ENCODE measurements at places on chromosomes 2 and 18.

GRCh38 chr2:229748950-229749349, 34.6 kb upstream of the DNER start:
- DNase-seq = no peak

GRCh38 chr18:76080430-76080829, 414.6 kb downstream of the ZNF516 start:
- no peak for DNase-seq

- no peak for DNase-seq
Observed at GRCh38 chr2:241505781-241506201, 2.6 kb downstream of the STK25 start.

DNA sequence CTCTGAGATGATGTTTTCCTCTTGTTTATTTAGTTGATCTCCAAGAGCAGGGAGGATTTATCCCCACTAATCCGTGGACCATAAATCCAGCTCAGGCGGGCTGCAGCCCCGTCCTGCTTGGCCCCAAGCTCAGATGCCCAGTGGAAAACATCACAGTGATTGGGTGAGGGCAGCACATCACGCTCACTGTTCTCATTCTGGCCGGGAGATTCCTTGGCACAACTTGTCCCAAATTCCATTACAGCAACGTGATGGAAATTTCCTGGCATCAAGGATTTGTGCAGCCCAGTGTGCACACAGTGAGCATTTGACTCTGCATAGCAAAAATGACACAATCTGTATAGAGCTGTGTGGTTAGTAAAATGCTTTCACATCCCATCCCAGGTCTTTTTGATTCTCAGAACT, 96.8 kb downstream of the VAPA start:
- peak; percentile 86 for DNase-seq

DNA sequence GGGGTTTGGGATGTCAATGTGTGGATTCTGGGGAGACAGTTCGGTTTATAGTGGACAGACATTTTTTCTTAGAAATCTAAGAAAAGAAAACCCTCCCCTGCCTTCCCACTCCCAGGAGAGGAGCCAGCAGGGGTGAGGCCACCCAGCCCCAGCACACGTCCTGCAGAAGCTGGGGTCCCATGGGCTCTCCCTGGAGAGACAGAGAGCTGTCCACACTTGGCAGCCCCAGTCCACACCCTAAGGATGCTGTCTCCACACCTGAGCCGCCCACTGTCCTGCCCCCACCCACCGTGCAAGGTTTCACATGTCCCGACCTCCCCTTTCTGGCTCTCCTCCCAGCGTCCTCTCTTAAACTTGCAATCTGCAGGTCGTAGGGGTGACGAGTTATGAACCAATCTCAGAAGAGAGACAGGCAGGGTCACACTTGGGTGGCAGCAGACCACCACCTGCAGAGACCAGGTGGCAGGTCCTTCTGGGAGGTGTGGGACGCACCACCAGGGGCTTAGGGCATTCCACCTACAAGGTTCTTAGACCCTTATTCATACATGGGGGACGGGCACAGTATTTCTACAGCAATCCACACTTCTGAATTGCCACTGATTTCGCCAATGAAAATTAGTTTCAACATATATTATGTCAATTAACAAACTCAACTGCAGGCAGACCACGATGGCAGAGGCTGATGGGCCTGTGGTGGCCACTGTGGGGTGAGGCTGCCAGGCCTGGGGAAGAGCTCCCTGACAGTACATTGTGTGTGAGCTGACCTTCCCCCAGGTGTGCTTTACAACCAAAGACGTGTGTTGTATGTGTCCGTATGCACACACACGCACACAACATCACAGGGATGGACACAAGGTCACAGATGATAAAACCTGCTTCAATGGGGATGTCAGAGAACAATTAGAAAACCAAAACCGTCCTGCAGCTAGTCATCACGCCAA, 158.5 kb downstream of the TPO start:
- DNase-seq = no peak

- no peak for DNase-seq
Observed at GRCh38 chr2:69149631-69150215, 136.7 kb downstream of the ANTXR1 start.

DNA sequence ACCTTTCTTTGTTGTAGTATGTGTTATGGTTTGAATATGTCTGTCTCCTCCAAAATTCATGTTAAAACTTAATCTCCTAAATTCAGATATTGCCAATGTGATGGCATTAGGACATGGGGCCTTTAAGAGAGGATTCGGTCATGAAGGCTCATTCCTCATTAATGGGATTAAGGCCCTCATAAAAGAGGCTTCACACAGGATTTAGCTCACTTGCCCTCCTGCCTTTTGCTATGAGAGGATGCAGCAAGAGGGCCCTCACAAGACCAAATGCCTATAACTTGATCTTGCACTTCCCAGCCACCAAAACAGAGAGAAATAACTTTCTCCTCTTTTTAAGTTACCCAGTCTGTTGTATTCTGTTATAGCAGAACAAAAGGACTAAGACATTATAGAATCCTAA, 19.7 kb downstream of the ZBTB14 start:
- DNase-seq = no peak

- DNase-seq = no peak
Observed at GRCh38 chr2:31348618-31349017, 65.9 kb downstream of the XDH start.

- DNase-seq = peak; percentile 81
Observed at GRCh38 chr18:43589611-43590151, 312.4 kb upstream of the SYT4 start.

DNA sequence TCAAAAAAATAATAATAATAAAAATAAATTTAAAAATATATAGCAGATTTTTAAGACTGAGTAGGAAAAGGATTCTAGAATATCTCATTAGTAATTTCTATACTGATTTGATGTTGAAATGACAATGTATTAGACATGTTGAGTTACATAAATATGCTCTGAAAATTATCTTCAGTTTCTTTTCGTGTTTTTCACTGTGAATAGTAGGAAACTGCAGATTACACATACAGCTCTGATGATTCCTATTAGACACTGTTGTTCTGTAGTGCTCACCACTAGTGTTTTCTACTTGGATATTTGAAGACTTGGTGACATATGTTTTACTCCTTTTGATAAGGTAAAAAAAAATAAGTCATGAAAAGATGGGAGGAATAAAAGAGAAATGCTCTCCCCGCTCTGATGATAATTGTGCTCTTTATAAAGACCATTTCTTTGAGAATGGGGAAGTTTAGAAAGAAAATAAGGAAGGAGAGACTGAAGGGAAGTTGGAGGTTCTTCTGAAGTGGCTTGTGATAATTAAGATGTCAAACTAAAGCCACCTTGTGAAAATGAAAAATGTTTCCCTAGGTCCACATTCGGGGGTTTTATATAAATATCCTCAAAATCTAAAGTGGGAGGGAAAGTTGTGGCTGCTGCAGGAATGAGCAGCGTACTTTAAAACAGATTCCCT, 52.9 kb downstream of the SLC9A2 start:
- DNase-seq = no peak

- no peak for DNase-seq
Observed at GRCh38 chr2:203550266-203550665, 15.2 kb upstream of the RAPH1 start.

- DNase-seq = no peak
Observed at GRCh38 chr2:7450188-7450832, 533.1 kb downstream of the RNF144A start.

DNA sequence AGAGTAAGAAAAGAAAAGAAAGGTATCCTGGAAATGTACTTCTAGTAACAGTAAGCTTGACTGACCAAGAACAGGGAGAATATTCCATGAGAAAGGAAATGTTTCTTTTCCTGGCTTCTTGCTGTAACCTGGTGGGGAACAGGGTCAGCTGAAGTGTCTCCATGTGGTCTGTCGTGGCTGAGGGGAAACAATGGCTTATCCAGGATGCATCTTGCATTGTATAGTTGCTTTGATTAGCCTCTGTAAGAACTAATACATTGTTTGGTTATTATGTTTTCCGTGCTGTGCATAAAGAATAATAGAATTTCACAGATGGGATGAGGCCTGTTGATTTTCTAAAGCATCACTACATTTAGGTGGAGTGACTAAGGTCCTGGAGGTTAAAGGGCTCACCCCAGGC, 4.9 kb downstream of the CREG2 start:
- no peak for DNase-seq

DNA sequence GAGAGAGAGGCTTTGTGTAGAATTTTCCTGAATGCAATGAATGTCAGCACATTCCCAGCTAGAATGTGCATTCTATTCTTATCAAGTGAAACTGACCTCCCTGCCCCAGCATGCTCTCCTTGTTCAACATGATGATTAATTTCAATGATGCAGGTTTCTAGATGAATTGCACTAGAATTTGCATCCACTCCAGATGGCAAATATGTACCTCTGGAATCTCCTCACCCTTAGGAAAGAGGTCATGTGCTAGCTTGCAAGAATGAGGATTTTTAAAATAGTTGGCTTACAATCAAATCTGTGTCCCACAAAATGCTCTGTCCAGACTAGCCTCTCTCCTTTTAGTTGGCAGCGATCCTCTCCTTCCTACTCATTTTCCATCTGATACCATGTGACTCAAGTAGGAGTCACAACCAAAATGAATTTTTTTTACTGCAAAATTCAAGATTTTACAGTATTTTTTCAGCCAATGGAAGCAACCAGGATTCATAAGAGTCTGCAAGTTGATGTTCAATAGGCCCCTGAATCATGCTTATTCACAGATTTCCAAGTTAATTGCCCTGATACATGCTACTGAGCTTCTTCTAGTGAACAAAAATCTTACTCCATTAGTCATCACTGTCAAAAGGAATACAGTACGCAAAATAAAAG, 21.0 kb upstream of the STAT4 start:
- no peak for DNase-seq

GRCh38 chr2:45344071-45344470, 267.0 kb downstream of the SRBD1 start:
- DNase-seq = no peak

DNA sequence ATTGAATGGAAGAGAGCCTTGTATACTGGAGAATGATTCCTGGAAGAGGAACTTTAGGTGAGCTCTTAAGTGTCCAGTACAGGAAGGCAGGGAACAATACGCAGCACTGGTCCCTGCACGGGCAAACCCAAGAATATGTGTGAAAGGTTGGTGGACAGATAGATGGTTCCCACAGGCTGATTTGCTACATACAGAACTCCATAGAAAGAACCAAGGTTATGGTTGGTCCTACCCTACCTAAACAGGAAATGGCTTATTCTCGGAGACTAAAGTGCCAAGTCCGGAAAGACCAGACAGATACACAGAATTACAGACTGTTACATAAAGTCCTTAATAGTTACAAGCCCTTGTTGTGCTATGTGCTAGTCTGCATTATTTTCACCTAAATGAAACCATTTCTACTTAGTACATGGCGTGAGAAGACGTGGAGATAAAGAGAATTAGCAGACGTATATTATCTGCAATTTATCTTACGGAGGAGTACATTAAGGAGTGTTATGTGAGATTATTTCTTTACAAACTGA, 1.2 kb downstream of the REV1 start:
- DNase-seq = no peak

- no peak for DNase-seq
Observed at GRCh38 chr2:27347641-27348040, 8.9 kb downstream of the GTF3C2 start.

DNA sequence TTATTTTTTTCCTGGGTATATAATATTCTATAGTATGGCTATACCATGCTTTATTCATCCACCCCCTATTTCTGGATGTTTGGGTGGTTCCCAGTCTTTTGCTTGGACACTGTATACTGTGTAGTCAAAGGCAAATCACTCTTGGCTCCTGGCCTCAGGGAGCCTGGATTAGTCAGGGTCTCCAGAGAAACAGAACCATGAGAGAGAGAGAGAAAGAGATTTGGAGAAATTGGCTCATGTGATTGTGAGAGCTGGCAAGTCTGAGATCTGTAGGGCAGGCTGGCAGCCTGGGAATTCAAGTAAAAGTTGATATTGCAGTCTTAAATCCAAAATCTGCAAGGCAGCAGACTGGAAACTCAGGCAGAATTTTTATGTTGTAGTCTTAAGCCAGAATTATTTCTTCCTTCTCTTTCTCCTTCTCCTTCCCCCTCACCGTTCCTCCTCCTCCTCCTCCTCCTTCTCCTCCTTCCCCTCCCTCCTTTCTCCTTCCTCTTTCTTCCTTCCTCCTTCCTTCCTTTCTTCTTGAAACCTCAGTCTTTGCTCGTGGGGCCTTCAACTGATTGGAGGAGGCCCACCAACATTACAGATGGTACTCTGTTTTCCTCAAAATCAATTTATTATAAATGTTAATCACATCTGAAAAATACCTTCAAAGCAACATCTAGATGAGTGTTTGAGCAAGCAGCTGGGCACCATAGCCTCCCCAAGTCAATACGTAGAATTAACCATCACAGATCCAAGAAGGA, 33.0 kb downstream of the CTIF start:
- DNase-seq = no peak

- DNase-seq = peak; percentile 31
Observed at GRCh38 chr2:60867848-60868247, 13.5 kb upstream of the REL start.

DNA sequence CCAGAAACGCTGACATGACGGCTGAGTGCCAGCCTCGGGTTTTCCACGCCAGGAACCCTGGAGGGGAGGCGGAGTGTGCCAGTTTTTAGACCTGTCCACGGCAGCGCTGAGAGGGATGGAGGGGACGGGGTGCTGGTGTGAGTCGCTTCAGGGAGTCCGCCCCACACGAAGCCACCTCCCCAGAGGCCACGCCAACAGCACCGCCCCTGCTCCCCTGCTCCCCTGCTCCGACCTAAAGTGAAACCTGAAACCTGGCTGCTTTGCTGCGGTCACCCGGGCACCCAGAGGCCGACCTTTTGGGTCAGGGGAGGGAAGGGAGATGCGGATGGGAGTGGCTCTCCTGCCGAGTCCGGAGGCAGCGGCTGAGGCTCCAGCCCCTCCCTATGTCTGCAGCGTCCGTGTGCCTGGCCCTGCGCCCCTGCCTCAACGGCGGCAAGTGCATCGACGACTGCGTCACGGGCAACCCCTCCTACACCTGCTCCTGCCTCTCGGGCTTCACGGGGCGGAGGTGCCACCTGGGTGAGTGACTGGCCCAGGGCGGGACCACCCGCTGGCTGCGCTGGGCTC, 38.1 kb downstream of the SNED1 start:
- DNase-seq = peak; percentile 13

DNA sequence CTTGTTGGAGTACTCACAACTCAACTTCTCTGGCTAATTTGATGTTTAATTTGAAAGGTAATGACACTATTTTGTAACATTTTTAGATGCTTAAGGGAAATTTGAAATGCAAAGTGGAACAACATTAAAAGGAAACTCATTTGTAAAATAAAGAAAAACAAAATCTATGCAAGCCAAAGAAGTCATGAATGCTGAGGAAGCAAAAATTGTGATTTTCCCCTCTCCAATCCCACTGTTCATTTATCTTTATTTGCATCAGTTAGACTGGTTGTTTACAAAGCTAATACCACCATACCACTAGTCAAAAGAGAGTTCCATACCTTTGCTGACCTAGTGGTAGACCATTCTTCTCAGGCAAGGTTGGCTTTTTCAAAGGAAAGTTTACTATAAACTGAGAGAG, 2.2 kb upstream of the B4GALT6 start:
- no peak for DNase-seq

GRCh38 chr2:198762441-198762840, 695.3 kb downstream of the SATB2 start:
- DNase-seq = no peak

DNA sequence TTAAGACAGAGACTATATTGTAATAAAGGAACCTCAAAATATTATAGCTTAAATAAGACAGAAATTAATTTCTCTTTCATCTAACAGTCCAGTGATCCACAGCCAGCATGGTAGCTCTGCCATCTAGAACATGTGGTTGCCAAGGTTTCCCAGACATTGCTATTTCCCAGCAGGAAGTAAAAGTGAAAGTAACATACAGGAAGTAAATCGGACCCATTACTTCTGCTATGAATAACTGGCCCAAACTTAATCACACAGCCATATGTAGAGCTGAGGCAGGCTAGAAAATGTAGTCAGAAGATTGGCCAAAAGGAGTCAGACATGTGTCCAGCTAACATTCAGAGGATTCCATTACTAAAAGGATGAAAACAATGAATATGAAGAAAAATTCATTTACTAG, 71.0 kb downstream of the NOL4 start:
- DNase-seq = no peak

All from lower leg skin (tissue), 4 donors.